ENCODE measurements at places on chromosomes 7 and 10.

- no peak for DNase-seq
Measured at GRCh38 chr10:59971915-59972314, 65.6 kb upstream of the CCDC6 start.

- DNase-seq: no peak
Measured at GRCh38 chr10:69403519-69403918, 13.2 kb downstream of the TACR2 start.

DNA sequence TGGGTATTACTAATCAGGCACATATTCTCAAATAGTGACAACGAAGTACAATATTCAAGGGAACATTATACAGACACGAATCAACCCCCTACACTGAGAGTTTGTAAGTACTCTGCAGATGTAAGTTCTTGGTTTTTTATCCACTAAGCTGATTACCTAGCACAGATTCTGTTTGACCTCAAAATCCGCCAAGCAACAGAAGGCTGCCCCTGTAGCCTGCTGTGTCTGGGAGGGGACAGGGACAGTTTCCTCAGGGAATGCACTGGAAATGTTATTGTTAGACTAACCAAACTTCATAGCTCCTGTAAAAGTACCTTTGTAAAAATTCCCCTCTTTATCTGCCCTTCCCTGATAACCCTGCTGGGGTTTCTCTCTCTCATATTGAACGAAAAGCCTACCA lies 45.2 kb upstream of the ZRANB1 start:
- DNase-seq: no peak

GRCh38 chr10:87849001-87849400 lies 14.3 kb downstream of the KLLN start:
- no peak for DNase-seq

- DNase-seq: no peak
Measured at GRCh38 chr10:44949915-44950314, 9.7 kb upstream of the RASSF4 start.

DNA sequence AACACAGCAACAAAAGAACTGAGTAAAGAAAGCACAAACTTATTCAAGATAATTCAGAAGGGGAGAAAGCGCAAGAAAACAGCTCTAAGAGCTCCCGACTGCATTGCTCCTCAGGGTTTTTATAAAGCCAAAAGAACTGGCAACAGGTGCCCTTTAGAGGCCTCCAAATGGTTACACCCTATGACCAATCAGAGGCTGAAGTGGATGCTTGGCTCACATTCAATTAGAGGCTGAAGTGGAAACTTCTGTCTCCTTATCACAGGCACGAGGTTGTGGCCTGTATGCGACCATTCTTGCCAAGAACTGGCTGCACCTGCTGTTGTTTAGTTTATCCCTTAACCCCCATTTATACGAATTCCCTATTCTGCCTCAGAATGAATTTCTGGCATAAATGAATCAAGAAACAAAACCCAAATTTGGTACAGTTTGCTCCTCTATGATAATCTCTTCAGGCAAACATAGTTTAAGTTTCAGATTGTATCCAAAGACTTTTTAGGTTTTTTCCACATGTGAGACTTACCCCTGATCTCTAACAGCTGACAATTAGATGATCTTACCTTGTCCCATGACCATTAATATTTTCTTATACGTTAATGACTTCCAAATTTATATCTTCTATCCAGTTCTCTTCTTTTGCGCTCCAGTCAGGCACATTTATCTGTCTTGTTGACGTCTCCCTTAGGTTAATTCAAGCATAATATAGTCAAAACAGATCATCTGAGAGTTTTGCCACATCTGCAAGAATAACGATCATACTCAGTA lies 504.8 kb downstream of the NXPH1 start:
- no peak for DNase-seq

DNA sequence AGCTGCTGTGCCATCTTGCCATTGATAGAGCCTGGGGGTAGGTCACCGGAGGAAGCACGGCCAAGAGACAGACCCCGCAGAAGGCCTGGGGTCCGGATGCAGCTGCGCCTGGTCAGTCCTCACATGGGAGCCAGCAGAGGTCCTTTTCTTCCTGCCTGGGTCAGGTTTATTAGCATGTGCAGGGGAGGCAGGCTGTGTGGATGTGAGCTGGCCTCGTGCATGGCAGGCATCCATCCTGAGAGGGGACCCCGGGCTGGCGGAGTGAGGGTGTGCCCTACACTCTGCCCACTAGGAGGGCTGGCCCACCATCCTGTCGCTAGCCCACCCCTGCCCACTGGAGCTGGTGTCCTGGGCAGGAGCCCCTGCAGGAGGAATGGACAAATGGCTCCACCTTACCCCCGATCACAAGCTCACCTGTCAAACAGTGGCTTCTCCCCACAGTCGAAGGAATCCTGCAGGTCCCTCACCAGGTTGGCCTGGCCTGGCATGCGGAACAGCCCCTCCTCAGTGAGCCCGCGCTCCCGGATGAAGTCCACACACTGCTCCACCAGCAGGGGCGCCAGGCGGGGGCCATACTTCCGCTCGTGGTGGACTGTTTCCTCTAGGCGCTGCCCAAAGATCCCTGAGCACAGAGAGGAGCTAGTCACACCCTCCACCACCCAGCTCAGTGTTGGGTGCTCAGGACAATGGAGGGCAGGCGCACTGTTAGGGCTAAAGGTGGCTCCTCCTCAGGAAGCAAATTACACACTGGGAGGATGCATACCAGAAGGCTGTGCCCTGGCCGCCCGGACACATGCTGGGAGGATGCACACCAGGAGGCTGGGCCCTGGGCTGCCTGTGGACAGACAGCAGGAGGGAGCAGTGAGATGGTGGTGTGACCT lies 145.4 kb downstream of the ARHGAP22 start:
- DNase-seq: no peak

- DNase-seq: no peak
Measured at GRCh38 chr7:106358103-106358663, 73.4 kb upstream of the NAMPT start.

GRCh38 chr7:101739775-101740398 lies 77.5 kb upstream of the CUX1 start:
- no peak for DNase-seq

DNA sequence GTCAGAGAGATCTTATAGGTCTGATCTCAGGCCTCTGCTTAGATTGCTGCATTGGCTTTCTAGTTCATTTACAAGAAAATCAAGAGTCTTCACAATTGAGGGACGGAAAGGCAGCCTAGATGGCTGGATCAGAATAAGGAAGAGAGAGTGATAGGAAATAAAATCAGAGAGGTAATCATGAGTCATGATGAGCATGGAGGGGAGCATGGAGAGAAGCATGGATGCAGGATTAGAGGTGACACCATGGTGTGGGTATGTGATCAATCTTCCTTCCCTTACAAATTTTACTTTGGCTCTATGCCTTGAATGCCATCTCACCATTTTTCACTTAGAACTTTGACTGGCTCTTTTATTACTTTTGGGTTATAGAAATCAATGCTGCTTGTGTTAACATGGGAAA lies 1.4 kb downstream of the BCCIP start:
- DNase-seq: no peak

- no peak for DNase-seq
Measured at GRCh38 chr10:117222552-117222951, 18.4 kb upstream of the SLC18A2 start.

GRCh38 chr7:46450886-46451285 lies 529.8 kb upstream of the IGFBP3 start:
- DNase-seq: no peak

DNA sequence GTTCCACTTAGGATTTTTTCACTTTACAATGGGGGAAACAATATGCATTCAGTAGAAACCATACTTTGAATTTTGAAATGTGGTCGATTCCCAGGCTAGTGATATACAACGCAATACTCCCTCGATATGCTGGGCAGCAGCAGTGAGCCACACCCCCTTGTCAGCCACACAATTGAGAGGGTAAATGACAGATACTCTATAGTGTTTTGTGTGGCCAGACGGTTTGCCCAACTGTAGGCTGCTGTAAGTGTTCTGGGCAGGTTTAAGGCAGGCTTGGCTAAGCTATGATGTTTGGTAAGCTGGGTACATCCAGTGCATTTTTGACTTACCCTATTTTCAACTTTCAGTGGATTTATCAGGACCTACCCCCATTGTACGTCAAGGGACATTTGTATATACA lies 169.6 kb upstream of the KIAA1217 start:
- no peak for DNase-seq
